ENCODE measurements at places on chromosomes 3 and 15. TPM values are rescaled to one million over a fixed set of nuclear protein-coding genes. Genes with fewer than 3 reads are reported as not detected.

GRCh38 chr3:128413003-128413370 lies 53.7 kb downstream of the DNAJB8 start:
- DNase-seq: no peak

GRCh38 chr15:92393071-92393979 lies at the start of gene ST8SIA2:
TSS of gene ST8SIA2 (plus strand) at chr15:92393881. CDS start at chr15:92394065, 184 bp downstream.
- peak; percentile 26 for DNase-seq

GRCh38 chr3:129132097-129132866 lies 10.7 kb upstream of the RAB43 start:
- no peak for DNase-seq

The POPDC2 gene
- total RNA-seq: 214 TPM

The FSD2 gene
- 17.3 TPM for total RNA-seq

DNA sequence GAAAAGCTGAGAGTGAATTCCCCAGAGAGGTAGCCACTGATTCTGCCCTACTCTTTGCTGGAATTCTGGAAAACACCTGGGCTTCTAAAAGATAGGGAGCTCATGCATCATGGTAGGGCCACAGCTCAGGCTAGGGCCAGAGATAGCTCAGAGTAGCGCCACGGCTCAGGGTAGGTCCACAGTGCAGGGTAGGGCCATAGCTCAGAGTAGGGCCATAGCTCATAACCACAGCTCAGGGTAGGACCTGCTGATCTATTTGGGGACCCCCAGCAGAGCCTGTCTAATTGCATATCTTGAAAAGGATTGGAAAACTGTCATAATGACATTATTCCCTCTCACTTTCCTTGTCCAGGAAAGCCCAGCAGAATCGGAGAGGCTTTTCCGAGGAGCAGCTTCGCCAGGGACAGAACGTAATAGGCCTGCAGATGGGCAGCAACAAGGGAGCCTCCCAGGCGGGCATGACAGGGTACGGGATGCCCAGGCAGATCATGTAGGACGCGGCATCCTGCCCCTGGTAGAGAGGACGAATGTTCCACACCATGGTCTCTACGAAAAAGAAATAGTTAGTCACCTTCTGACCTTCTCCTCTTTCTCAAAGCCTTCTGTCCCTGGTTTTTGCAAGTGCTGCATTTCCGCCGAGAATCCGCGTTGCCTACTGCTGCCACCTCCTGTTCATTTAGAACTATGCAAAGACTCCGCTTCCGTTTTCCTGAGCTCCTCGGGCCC lies 14.5 kb downstream of the TAGLN3 start:
- peak; percentile 85 for DNase-seq

GRCh38 chr3:17972959-17973906 lies 230.8 kb upstream of the TBC1D5 start:
- no peak for DNase-seq

GRCh38 chr3:68996356-68996995 lies 17.0 kb downstream of the EOGT start:
- peak; percentile 45 for DNase-seq

DNA sequence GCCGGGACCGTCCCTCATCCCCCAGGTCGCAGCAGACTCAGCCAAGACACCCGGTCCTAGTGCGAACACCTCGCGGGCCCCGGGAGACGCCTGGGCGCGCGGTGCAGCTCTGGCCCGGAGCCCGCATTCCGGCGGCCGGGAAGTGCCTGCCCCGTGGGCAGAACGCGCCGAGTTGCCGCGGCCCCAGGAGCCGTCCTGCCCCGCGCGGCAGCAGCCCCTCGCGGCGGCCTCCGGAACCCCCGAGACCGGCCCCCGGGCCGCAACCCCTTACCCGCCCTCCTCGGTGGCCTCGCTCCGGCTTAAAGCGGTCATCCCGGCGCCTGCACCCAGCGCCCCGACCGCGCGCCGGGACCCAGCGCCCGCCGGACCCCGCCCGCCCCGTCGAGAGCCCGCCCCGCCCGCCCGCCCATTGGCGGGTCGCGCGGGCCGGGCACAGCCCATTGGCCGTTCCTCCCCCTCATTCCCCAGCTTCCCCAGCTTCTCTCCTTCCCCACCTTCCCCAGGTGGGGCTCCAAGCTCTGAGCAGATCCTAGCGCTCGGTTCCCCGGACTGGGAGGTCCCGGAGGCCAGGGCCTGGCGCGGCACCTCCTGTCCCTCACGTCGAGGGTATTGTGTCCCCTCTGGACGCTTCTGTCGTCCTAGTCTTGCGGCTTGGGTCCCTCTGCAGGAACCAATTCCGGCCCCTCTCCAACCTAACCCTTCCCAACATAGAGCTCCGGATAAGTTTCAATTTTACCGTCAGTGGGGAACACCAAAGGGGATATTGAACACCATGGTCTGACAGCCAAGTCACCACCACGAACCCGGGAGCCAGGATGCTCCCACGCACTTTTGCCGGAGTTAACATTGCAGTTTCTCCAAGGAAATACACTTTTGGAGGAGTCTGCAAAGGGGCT lies at the start of gene GRAMD2A:
TSS of gene GRAMD2A (minus strand) at position 328 of the 896 bp plus-strand sequence.
- peak; percentile 57 for DNase-seq

DNA sequence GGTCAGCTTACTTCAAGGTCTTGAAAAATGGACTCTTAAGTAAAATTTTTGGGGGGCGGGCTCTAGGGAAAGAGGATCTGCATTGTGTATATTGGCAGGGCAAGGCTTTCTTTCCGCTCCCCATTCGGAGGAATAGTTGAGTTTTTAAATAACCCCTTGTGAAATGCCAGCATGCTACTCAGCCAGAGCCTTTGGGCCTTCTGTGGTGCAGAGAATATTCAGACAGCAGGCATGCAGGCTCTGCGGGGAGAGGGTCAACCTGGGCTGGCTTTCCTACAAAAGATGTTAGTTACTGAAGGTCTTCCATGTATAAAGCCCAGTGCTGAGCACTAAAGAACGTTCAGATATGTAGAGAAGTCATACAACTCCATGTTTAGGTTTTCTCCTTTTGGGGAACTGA lies 40.6 kb downstream of the ADAMTSL3 start:
- peak; percentile 19 for DNase-seq

The FBXO40 gene
- 7.3 TPM for total RNA-seq

GRCh38 chr3:19898721-19899120 lies 35.3 kb downstream of the EFHB start:
- DNase-seq: no peak

The SOX14 gene
- not detected for total RNA-seq
